Inflammatory macrophage (primary cell): ENCODE measurements at places on chromosomes 5 and 9.

GRCh38 chr5:439181-439580 lies 3.8 kb upstream of the EXOC3 start:
- DNase-seq = no peak

DNA sequence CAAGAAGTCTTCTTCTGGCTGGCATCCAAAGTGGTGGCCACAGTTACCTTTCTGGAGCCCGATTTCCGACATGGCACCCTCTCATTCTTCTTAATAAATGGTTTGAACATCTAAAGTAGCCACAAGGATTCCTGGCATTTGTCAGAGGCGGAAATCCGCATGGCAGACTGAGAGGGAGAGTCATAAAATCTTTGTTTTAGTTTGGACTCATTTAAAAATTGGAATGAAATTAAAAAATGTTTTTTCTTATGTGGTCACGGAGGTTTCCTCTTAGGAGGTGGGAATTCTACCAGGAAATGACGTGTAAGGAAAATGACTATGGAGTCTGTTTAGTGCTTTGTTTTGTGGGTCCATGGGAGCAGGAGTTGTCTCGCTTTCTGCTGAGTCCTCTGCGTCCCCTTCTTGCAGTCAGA lies 133.0 kb upstream of the PTCH1 start:
- DNase-seq = no peak

- DNase-seq = no peak
These were observed 241.9 kb downstream of the SAXO1 start for GRCh38 chr9:18791074-18791473.

DNA sequence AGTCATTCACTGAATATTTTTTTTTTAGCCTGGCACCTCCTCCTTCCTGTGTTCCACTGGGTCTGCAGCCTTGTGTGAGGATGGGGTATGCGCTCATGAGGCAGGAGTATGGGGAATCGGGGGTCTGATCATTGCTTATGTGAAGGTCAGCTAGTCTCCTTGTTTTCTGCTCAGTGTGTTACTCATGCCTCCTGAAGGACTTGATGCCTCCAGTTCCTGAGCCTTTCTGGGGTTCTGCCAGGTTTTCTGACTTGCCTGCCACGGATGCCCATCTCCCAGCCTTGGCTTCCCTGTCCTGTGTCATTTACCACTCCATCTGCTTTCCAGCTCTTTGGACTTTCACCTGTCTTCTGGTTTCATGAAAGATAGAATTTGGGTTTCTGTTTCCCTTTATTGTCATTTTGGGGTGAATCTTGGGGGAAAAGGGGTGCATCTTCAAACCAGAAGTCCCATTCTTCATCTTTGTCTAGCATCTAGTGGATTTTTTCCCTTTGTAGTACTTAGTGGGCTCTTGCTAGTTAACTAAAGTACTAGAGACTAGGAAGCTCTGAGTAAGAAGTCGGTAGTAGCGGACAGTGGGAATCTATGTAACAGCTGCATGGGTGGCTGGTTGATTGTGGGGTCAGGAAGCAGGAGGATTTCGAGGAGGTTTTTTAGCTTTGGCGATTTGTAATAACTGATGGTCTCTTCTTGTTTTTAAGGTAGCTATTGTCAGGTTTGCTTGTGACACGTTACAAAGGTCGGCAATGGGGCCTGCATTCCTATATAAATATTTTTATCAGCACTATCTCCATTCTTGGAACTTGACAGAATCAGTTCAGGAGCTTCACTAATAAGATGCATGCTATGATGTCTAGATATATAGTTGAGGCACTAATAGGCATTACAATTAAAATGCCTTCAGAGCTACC lies 8.2 kb downstream of the OTULIN start:
- no peak for DNase-seq

DNA sequence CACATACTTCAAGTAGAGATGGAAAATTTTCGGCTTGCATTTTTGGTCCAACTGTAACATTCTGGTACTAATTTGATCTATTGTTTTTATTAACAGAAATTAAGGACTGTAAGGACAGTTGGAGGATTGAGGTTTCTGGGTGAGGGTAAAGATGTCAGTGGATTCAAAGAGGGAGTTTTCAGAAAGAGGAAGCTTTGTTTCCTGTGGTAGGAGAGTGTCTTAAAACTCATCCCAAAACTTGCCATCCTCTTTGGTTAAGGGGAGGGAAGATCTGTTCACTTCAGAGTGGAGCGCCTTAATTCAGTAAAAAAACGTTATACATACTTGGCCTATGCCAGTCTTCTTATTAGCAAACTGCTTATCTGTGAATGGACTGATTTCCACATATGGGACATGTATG lies 13.8 kb downstream of the CNTRL start:
- DNase-seq = peak; percentile 22

DNA sequence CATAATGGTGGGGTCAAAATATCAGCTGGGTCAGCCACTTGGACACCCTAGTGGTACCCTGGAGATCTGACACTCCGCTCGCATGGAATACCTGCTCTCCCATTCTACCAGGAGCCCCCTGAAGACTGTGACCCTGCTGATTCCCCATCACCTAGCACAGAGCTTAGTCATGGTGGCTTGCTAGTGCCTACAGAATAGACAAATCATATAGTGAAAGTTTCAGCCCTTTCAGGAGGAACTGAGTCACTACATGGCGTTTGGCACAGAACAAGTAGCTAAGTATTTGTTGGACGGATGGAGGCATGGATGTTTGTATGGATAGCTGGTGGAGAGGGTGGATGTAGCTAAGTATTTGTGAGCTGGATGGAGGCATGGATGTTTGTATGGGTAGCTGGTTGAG lies 65.3 kb downstream of the LMX1B start:
- no peak for DNase-seq

DNA sequence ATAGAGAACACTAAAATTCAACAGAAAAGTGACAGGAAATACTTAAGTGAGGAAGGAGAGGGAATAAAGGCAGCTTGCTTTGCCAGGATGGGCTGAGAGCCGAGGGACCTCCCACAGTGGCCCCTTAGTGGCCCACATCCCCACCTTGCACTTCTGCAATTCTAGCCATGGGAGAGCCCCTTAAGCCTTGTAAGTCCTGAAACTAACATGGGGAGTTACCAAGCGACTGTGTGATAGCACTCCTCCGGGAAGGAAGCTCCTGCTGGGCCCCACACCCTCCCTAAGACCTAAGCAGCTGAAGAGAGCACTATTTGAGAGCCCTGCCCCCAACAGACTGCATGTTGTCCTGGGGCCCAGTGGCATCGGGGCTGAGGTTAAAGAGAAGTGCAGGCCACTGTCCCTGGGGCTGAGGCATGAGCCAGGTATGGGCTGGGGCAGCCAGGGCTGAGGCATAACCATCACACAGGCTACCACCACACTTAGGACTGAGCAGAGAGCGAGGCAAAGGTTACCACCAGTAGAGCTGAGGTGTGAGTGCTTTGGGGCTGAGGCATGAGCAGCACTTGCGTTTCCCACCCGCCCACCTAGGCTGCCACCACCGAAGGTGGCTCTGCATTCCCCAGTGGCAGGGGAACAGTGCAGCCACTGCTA lies 301.8 kb upstream of the TRPC7 start:
- DNase-seq = no peak

DNA sequence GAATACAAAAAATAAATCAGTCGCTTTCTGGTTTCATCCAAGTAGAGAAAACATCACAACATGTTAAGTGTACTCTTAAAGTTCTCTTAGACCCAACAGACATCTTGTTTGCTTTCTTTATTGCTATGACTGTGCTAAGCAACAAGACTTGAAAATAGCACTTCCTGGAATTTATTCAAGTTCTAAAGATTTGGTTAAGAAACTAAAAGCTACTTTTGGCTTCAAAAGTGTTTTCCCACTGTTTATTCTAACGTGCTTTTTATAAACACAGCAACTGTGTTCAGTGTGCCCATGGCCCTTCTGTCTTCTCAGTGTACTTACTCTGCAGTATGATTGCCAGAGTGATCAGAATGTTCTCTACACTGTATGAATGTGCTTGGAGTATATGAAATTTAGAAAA lies 109.8 kb downstream of the GIN1 start:
- no peak for DNase-seq

GRCh38 chr5:60563696-60564324 lies 136.2 kb downstream of the DEPDC1B start:
- DNase-seq = no peak

DNA sequence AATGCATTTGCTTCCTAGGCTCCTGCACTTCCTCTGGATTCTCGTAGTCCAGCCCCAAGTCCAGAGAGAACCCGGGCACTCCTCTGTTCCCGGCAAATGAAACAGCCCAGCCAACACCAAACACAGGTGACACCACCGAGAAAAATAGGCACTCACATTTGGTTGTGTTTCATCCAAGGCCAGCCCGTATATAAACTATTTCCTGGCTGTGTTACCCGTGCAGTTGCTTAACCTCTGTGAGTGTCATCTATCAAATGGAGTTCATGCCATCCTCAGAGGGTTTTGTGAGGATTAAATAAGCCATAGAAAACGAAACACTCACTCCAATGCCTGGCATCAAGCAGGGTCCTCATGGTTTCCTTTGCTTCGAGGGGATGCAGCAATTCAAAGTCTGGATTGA lies 115.2 kb downstream of the BOD1 start:
- no peak for DNase-seq
